Stimulated activated naive CD4-positive, alpha-beta T cell (primary cell): ENCODE measurements at places on chromosomes 4 and X.

GRCh38 chr4:7971159-7971631 lies 31.5 kb upstream of the AFAP1 start:
- no peak for DNase-seq

- DNase-seq: no peak
Observed at GRCh38 chr4:26809811-26810210, 50.8 kb upstream of the STIM2 start.

DNA sequence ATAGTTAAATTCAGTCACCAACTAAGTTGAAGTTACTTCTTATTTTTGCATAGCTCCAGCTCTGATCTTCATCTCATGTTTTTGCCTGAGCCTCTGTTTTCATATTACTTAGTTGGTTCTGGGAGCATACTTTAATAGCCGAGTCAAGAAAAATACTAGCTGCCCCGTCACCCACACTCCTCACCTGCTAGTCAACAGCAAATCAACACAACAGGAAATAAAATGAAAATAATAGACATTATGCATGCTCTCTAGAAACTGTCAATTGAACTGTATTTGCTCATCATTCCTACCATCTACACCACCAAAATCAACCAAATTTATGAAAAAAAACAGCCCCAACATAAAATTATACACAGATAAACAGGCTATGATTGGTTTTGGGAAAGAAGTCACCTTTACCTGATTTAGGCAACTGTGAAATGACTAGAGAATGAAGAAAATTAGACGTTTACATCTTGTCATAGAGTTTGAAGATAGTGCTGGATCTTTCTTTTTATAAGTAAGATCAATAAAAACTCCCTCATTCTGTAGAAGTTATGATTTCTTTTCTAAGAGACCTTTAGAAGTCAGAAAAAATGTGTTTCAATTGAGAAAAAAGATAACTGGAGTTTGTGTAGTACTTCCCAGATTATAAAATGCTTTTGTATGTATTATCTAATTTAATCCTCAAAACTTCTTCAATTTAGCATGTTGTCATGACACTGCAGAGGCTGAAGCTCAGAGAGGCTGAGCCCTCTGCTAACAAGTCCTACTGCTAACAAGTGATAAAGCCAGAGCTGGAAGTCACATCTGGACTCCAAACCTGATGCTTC lies 7.0 kb downstream of the ALB start:
- no peak for DNase-seq

DNA sequence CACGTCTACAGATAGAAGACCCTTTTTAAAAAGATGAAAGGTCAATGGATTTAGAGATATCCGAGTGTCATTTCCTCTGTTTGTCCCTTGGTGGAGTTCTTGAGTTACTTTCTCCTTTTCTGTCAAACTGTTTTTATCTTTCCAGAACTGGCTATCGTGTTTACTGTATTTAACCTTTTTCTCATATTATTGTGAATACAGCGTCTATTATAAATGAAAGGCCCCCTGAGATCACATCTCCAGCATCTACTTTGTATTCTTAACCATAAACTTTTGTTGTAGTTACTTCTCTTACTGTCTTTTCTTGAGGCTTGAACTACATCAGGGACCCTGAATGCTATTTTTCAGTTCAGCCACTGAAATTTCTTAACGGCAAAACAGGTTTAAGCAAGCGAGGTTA lies 4.0 kb upstream of the PCDH7 start:
- no peak for DNase-seq

DNA sequence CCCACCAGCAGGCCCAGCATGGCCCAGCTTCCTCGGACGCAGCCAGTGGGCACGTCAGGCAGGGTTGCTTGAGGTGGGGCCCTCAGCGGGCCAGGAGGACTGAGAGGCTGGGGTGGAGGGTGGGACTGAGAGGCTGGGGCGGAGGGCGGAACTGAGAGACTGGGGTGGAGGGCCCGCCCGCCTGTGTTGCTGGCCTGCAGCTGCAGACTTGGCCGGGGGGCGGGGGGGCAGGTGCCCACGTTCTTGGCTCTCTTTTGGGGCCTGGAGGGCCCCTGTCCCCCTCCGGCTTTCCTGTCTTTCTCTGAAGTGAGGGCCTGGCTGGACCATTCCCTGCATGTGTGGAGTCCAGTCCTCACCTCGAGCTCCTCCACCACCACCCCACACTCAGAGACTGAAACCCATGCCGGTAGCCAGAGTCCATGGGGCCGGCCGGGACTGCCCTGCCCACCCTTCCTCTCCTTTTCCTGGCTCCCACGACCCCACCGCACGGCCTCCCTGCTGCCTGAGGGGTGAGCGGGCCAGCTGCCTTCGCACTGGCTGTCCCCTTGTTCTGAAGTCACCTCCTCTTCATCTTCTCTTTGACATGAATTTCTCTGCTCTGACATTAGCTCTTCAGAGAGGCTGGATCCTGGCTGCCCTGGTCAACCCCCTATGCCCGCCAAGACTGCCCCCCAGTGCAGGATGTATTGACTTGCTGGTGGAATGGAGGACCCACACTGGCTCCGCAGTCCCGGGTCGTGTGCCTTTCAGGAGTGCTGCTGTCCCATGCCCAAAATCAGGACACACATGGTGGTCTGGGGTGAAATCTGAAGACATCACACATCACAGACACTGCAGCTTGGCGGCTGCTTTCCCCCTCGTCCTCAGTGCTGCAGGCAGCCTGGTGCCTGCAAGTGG lies 10.1 kb upstream of the NKX1-1 start:
- DNase-seq: no peak

DNA sequence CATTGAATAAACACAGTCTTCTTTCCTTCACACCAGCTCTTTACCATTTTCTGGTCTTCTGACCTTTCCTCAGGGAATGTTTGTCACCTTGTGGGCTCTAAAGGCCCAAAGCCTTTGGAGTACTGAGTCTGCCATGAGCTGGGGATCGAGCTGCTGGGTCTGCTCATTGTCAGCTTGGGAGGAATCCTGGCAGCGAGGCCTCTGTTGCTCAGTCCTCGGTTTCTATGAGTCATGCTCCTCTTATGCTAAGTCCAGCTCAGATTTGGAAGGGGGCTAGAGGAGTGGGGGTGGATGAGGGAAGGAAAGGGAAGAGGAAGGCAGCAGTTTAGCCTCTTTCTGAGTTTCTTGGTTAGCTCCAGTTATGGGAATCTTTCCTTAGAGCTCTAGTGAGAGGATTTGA lies 31.1 kb downstream of the NHSL2 start:
- no peak for DNase-seq
